ENCODE measurements at places on chromosomes 4 and X.

DNA sequence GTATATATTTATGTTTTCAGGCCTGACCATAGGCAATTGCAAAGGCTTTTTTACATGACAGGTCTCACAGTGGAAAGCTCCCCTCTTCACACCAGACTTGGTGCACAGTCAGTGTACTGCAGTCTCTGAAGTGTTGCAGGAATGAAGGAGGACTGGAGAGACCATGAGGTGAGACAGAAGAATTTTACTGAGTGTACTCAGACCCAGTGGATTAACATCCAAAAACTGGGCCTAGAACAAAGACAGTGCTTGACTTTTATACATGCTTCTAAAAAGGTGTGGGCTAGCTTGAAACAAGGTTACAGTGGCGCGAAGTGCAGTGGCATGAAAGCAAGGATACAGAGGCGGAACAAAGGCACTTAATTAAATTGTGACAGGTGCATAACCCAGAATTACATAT, 822.9 kb downstream of the RAPGEF2 start:
- DNase-seq = no peak

DNA sequence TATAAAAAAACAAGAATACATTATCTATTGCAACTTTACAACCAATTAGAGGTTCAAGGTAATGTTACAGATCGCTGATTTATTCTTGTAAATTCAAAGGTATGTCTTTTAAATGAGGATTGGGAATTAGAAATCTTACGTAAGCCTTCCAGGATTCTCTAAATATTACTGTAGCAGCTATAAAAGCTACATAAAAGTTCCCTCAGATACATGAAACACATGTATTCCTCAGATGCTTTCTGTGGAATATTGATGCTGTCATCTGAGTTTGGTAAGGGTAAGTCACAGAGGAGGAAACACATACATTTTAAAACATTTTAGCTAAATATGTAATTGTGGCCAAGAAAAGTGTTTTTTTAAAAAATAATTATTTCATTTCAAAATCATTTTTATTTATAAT, 3.4 kb downstream of the AFP start:
- DNase-seq = no peak

DNA sequence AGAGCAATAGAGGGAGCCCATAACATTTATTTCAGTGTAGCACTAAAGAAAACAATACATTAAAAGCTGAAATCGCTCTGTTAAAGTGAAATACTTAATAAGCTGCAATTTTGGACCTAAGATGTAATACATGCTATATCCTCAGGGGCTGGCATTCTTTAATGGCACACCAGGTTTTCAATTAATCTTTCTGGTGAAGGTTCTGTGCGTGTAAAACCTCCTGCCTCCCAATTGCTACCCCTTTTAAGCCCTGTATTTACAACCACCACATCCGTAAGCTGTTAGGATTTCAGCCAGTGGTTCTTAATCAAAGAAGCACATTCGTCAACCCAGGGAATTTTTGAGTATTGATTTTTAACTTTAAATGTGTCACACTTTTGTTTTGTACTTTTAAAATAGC, 7.6 kb upstream of the COMMD8 start:
- no peak for DNase-seq

DNA sequence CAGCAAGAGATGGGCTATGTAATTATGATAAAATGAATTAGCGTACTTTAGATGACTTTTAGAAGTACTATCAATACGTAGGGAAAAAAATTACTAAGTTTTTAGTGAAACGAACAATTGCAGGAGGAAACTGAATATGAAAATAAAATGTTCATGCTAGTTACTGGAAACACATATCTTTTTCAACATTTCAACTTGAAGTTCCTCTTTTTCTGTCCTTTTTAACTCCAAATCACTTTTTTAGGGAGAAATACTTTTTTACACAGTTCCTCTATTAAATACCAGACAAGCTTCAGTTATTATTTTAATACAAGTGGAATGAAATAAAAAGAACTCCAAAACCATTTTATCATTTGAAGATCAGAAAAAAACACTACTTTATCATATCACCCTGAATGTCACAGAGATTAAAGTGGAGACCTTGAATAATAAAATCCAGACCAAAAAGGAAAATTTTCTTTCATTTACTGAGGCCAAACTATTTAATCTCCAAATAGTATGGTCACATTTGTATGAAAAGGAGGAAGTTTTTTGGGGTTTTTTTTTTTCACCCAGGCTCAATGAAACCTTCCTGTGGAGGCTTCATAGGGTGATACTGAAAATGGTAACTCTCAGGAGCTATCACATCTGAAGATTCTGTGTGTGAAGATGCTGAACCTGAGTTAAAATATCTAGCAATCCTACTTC, 306.2 kb downstream of the INPP4B start:
- no peak for DNase-seq

DNA sequence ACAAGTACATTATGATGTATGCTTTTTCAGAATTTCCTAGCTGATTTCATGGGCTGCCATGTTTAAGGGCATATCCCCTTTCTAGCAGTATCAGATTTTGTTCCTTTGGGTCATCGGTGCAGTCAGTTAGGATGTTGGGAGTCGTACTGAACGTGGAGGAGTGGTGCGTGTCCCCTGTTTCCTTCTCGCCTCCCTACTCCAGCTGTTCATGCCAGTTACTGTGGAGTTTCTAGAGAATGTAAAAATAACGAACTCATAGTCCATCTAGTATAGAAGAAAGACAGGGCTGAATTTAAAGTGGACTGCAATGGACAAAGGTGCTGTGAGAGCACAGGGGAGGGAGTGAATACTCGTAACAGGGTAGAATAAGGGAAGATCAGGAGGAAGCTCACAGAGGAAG, 111.3 kb downstream of the CEP135 start:
- no peak for DNase-seq

- no peak for DNase-seq
Measured at GRCh38 chr4:185576314-185576961, 41.1 kb upstream of the PDLIM3 start.

DNA sequence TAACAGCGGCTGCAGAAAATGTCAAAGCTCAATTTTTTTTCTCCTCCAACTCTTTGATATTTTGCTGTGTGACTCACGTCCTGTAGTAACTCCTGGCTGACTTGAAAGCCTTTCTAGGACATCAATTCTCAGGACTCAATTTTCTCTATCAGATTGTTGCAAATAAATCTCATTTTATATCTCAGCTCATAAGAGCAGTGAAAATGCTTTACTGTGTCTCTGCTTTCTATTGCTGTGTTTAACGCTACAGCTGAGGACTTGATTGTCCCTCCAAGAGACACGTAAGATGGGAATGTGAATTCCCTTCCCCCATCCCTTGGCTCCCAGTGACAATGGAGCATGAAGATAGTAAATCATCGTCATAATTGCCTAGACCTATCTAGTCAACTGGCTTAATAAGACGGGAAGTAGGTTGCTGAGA, 20.5 kb upstream of the CBR4 start:
- DNase-seq = no peak

Data from NCI-H1092 (cell line).